Esophagus squamous epithelium (tissue), 5 donors: ENCODE measurements at places on chromosomes 11 and 22.

DNA sequence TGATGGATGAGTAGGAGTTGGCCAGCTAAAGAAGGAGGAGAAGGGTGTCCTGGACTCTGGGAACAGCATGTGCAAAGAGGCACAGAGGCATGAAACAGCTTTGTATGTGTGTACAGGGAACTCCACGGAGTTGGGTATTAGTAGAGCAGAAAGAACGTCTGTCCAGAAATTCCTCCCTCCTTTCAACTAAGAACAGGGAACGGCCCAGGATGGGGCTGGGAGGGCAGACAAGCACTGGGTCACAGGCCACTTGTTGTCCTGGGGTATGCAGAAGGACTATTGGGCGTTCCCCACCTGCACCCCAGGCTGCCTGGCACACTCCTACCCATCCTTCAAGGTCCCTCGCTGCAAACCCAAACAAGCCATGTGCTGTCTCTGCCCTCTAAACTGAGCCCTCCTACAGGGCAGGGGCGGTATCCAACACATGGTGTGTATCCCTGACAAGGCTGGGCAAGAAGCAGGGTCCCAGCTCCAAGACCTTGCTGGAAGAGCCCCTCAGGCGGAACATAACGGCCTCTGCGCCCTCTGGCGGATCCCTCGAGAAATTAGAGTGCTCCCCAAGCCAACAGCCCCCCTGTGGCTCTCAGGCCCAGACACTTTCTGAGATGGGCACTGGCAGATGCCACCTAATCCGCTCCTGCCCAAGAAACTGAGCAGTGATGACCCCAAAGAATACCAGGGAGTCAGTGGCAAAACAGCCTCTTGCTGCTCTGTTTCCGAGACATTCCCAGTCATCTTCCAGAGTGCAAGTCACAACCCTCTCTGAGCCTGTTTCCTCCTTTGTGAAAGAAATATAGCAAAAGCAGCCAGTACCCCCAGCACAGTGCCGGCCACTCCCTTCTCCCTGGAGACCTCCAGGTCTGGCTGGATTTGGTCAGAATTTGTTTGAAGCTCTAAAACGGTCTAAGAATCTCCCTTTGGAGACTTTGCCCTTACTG lies 1.6 kb upstream of the ELFN2 start:
- no peak for DNase-seq

GRCh38 chr11:11407065-11407762 lies 54.2 kb upstream of the CSNK2A3 start:
- no peak for DNase-seq

DNA sequence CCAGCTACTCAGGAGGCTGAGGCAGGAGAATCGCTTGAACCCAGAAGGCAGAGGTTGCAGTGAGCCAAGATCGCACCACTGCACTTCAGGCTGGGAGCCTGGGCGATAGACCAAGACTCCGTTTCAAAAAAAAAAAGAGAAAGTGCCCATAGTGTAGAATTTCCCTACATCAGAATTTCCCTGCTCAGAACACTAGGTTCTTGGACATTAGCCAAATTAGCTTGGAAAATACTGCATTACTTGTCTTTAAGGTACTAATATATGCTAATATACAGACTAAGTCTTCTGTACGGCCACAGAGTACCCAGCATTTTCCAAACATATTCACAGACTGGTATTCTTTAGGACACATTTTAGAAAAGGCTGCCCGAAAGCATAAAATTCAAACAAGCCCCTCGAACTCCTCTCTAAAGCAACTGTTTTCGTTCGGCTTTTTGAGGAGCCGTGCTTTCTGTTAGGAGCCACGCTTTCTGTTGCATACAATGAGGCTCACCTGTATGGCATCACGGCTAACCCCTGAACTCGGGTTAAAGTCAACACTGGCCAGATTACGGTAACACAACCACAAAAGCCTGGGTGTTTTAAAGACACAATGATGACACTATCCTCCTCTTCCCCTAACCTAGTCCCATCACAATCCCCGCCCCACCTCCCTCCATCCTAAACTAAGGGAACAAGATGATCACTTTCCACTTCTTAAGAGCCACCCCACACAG lies 18.4 kb downstream of the TNKS1BP1 start:
- no peak for DNase-seq

DNA sequence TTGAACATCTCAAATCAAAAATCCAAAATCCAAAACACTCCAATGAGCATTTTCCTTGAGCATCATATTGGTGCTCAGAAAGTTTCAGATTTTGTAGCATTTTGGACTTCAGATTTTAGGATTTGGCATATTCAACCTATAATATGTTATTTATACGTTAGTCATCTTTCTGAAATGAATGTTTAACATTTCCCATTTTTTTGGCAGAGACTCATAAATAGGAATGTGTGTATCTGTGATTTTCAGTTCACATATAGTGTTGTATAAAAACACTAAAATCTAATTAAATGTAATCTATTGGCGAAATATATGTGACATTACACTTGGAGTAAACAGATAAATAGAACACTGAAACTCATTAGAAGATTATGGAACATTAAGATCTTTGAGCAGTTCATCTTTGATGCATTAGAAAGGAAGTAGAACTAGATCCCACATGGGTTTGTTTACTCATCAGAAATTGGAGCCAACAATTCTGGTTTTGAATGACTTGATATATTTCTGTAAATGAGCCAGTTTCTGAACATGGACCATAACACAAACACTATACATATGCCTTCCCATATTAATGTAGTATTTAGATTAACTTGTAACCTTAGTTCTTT lies 153.1 kb downstream of the UVRAG start:
- DNase-seq: no peak

- DNase-seq: no peak
Observed at GRCh38 chr11:75159151-75159953, 8.4 kb downstream of the SLCO2B1 start.

- no peak for DNase-seq
Observed at GRCh38 chr11:120652705-120653335, 141.3 kb downstream of the GRIK4 start.

GRCh38 chr22:38487946-38488345 lies 18.2 kb downstream of the DDX17 start:
- no peak for DNase-seq

DNA sequence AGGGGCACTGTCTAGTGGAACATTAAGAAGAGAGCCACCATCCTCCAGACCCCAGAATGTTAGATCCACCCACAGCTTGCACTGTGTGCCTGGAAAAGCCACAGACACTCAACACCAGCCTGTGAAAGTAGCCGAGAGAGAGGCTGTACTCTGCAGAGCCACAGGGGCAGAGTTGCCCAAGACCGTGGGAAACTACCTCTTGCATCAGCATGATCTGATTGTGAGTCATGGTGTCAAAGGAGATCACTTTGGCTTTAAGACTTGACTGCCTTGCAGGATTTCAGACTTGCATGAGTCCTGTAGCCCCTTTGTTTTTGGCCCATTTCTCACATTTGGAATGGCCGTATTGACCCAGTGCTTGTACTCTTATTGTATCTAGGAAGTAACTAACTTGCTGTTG lies 115.9 kb upstream of the CCDC179 start:
- no peak for DNase-seq

GRCh38 chr11:31001427-31001826 lies 368.1 kb downstream of the DCDC1 start:
- DNase-seq: no peak
